ENCODE measurements at places on chromosomes 1 and 21.

DNA sequence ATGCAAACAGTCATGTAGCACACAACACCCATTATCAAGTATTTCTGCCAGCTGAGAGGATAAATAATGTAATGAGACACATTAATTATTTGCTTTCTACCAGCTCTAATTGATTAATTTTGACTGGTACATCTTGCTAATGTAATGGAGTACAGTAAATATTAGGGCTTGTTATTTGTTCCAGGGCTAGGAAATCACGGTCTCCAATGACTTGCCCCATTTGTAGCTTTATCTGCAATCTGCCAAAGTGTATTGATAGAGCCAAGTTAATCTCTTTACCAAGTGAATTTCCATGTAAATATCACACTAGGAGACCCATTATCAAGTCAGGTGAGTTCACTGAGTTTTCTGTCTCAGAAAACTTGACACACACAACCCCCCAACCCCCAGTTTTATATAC, 55.1 kb downstream of the RGS13 start:
- no peak for DNase-seq

DNA sequence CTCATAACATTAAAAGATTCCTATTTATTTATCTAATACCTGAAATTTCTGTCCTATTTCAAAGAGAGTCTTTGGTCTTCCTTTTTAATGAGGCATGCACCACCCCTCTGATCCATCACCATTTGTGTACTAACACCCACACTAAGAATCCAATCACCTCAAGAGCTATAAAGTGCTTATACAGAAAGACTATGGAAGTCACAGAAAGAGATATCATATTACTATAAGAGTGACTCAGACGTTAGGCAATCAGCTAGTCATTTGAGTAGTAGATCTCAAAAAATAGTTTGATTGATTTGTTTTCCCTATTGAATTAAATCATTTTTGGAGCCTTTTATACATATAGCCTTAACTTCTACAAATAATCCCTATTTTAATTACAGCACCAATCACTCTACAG, 46.1 kb downstream of the NME7 start:
- no peak for DNase-seq

DNA sequence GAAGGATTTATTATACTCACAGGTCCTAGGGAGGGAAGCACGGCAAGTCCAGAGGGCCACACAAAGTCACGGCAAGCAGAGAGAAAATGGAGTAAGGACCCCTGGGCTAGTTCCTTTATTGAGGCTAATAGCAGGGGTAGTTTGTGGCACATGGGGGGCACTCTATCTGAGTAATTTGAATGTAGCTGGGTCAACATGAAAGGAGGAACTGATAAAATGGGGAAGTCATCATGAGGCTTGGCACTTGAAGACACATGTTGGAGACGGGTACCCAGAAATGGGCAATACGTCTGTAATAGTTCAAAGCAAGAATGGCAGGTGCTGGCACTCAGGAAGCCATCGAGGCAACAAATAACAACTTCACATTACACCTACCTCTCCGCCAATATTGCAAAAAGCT, 1136.4 kb downstream of the MRPL39 start:
- no peak for DNase-seq

DNA sequence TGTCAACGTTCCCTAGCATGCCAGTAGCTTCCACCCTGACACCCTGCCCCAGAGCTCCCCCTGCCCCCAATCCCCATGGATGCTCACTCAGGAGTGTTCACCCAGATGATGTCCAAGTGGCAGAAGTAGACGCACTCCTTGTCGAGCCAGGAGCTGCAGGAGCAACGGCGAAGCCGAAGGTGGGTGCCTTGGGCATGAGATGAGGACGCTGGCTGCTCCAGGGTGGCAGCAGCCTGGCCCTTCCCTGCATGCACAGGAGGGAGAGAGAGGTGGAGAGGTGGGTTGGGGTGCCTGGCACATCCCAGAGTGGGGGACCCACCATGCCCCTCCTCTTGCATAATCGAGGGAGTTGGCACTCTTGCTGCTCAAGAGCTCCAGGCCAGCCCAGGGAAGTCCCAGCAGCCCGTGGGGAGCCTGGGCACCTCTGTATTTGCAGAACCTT, 502 bp downstream of the EDN2 start:
- DNase-seq, result no peak

- DNase-seq, result no peak
These were observed 6.7 kb upstream of the RNASEL start for GRCh38 chr1:182595641-182596240.

DNA sequence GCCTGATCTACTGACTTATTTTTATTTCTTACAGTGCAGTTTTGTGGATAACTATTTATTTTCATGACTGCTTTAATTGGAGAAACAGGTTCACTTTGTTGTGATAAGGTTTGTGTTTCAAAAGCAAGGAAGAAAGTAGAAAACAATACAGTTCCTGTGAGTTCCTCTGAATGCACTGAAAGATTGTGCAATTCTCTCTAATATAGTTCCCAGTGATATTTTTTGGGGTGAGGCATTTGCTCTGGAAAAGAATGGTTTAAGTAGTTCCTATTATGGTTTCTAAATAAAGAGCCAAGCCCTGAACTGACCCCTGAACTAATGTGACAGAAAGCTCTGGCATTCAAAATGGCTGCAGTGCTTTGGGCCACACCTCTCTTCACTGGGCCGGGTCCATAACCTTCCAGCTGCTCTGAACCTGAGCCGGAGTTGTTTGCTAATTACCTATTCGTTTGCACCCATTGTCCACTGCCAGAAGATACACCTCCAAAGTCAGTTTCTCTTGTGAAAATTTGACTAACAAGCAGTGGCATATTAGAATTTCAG, 56.6 kb upstream of the VTCN1 start:
- no peak for DNase-seq

DNA sequence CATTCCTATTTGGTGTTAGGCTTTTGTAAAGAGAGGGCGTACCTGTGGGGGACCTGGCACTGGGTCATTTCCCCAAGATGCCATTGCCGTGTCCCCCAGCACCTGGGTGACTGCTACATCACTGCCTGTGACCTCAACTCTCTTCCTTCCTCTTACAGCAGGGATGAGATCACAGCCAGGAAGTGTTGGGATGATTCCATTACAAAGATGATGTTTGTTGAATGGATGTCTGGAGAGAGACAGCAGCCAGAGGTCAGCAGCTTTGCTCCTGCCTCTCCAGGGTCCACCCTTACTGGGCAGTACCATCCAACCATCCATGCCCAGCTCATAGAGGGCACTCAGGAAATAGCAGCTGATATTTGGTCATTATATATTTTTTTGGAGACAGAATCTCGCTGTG, 35.1 kb downstream of the TMEM51 start:
- no peak for DNase-seq

DNA sequence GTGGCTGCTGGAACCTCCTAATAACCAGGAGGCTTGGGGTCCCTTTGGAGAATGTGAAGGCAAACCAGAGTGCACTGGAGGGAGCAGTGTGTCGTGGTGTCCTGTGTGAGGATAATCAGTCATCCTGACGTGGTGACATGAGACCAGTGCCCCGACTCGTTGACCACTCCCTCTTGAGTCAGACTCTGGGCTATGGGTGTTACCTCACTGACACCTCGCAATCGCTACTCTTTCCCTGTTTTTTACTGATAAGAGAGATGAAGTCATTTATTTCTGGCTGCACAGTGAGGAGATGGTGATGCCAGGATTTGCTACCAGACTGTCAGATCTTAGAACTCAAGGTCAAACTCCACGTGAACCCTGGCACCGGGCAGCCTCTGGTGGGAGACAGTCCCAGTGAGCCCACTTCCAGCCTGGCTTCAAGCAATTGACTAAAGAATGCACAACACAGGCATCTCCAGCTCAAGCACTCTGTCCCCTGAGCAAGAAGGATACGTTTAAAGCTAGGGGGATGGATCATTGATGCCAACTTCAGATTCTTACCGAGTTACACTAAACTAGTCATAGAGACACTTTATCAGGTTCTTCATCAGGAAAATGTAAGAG, 30.3 kb downstream of the UBASH3A start:
- no peak for DNase-seq

- DNase-seq, result no peak
These were observed 119.0 kb upstream of the ADGRL2 start for GRCh38 chr1:81681601-81682266.

- DNase-seq, result no peak
These were observed 782 bp downstream of the PCAT6 start for GRCh38 chr1:202811296-202812175.

- no peak for DNase-seq
These were observed 65.6 kb downstream of the RIMS3 start for GRCh38 chr1:40599926-40600325.

GRCh38 chr1:92923664-92924063, 37.6 kb downstream of the DIPK1A start:
- no peak for DNase-seq

- peak; percentile 50 for DNase-seq
These were observed 60.3 kb downstream of the STUM start for GRCh38 chr1:226608699-226609505.

DNA sequence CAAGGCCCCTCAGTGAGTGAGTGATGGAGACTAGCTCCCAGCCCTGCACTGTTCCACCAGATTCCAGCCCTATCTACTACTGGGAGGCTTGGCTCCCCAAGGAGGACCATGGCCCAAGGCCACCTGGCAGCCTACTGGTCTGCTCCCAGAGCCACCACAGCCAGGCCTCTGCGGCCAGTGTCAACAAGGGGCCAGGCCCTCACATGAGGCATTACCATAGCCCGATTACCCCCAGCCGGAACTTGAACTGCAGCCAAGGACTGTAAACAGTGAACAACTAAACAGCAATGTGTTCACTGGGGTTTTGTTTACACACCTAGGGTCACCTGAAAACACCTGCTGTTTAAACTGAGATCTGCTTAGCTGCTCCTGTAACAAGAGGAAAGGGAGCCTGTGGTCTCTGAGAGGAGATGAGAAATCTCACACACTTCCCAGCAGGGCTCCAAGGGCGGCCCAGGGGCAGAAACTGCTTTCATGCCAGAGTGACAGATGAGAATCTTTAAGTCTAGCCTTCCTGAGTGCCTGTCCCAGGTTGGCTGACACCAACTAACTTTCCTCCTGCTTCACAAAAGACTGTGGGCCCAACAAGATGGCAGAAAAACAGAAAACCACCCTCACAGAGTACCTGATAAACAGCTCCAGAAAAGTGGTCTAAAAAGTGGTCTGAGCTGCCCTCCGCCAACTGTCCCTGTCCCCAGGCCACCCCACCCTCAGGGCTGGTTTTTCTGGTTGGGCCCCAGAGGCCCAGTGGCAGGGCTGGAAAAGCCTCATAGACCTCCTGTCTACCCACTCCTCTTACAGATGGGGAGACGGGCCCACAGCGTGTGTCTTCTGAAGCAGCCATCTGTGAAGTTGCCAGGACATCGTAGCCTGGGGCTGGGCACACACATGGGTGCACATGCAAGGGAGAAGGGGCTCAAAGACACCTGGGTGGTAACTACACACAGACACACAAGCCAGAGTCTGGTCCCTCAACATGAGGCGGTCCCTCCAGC, 28.8 kb downstream of the MEF2D start:
- DNase-seq, result no peak

DNA sequence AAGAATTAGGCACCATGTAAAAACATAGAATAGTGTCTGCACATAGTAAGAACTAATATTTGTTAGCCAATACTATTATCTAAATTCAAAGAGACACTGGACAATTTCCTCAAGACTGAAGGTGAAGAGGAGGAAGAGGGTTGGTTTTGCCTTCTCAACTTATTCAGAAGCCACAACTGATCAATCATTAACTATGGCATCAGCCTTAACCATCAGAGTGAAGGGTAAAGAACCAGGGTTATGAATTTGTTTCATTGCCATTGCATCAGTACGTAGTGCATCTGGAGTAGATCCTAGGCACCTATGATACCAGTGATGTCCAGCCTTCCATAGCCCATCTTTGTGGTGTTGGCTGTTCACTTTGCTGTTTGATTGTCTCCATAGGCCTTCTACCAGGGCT, 421.7 kb upstream of the DEPDC1 start:
- no peak for DNase-seq

- DNase-seq, result no peak
These were observed 128.0 kb downstream of the HMCN1 start for GRCh38 chr1:185862235-185862634.

- DNase-seq, result no peak
These were observed 32.7 kb upstream of the ZBTB40 start for GRCh38 chr1:22418933-22419382.

- DNase-seq, result no peak
These were observed 5.5 kb upstream of the ANKRD35 start for GRCh38 chr1:145891143-145891542.

GRCh38 chr1:54329312-54330003, 76.7 kb downstream of the SSBP3 start:
- no peak for DNase-seq

DNA sequence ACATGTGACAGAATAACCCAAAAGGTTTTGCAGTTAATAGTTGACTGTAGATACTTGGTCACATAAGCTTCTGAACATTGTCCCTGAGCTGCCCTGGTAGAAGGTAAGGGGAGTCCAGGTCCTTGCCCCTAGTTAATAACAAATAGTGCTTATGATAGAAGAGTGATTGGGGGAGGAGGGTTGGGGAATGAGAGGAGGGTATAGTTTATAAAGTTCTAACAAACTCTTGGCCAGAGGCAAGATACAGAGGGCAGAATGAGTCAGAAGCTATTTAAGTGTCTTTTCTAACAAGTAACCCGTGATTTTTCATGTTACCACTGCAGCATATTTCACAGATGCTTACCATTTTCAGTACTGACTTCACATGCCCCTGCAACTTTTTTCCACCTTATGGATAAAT, 26.7 kb upstream of the MYOCOS start:
- no peak for DNase-seq

GRCh38 chr1:30183006-30183405, 540.4 kb downstream of the MATN1 start:
- DNase-seq, result no peak

DNA sequence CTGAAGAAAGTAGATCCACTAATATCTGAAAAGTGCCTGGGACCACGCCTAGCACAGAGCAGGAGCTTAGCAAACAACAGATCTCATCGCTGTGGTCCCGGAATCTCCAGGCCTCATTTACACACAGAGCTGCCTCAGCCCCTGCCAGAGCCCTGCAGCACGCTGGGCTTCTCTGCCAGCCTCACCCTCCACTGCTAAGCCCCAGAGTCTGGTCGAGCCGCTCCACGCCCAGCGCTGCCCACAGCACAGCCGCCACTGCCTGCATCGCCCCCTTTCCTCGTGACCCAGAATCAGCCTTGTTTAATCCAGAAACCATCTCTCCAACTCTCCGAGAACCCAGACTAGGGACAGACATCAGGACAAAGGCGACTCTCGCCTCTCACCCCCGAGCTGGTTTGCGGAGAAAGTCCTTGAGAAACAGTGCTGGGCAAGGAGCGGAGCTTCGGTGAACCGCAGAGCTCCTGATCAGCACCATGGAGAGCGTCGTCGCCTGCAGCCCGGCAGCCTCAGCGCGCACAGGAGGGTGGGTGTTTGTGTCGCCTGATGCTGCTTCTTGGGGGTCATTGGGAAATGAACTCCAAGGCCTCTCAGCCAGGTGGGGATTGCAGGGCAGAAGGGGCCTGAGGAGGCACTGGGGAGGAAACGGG, 145.1 kb downstream of the NPHP4 start:
- no peak for DNase-seq

- DNase-seq, result no peak
These were observed 86.0 kb downstream of the DDX20 start for GRCh38 chr1:111841746-111842145.

- no peak for DNase-seq
These were observed 173.5 kb upstream of the LMO4 start for GRCh38 chr1:87155170-87155569.
